Neural crest cell (in vitro differentiated cells): ENCODE measurements at places on chromosomes 2 and 18. TPM values are rescaled to one million over a fixed set of nuclear protein-coding genes. Genes with fewer than 3 reads are reported as not detected.

The HK2 gene
- 40.1 and 43.3 TPM in 2 replicates for total RNA-seq

The ADD2 gene
- 31.6 and 31.8 TPM in 2 replicates for total RNA-seq

- peak; percentile 44 for DNase-seq
These were observed 10.7 kb downstream of the STEAP3 start for GRCh38 chr2:119234021-119235019.

DNA sequence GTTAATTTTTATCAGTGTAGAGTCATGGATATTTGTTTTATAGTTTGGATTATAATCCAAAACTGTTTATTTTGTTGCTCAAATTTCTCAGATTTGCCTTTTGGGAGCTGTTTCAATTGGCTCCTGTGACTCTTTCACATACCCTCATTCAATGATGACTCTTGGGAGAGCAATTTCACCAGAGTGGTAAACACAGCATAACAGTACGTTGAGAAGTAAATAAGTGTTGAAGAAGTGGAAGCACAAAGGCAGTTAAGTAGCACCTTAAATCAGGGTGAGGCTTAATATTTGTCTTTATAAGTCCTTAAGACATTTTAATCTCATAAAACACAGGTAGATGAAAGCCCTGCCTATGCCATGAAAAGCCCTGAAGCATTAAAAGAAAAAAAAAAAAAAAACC, 17.1 kb upstream of the SLC39A10 start:
- DNase-seq, result no peak

DNA sequence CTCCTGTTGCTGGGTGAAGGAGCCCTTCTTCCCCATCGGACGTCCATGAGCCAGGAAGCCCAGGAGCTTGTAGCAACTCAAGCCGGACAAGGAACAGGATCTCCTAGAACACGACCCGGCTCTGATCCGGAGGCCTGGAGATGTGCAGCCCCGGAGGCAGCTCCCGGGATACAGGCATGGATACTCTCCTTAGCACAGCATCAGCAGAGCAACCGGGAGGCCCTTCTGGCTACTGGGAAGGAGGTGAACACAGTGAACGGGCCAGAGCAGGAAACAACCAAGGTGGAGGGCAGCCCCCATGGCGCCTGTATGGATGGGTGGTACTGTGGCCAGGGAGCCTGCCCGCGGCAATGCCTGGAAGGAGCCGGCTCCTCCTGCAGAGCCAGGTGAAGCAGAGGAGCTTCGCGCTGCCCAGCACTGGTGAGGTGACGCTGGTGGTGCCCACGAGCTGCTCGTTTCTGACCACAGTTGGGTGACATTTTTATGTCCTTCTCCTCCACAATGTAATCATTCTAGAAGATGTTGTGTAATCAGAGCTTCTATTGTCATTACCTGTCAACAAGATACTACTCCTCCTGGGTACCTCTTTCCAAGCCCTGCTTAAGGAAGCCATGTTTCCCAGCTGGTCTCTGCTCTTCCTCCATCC, 94.3 kb downstream of the TWIST2 start:
- no peak for DNase-seq

DNA sequence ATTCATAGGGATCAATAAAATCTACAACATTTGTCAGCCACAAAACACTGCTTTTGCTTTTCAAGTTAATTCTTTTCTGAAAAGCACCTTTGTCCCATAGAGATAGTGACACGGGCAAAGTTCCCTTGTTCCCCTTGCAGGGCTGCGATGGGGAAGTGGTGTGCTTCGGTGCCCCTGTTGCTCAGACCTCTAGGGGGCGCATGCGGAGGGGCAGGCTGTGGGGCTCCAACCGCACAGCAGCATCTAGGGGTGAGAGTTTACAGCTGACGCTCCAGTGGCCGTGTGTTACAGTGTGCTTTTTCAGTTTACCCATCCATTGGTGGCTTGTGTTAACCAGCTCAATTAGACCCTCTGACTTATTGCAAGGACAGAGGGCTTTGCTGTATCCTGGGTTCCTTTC, 1432.2 kb upstream of the ACVR2A start:
- no peak for DNase-seq

The SPAG16 gene
- 28.8 and 29.0 TPM in 2 replicates for total RNA-seq

DNA sequence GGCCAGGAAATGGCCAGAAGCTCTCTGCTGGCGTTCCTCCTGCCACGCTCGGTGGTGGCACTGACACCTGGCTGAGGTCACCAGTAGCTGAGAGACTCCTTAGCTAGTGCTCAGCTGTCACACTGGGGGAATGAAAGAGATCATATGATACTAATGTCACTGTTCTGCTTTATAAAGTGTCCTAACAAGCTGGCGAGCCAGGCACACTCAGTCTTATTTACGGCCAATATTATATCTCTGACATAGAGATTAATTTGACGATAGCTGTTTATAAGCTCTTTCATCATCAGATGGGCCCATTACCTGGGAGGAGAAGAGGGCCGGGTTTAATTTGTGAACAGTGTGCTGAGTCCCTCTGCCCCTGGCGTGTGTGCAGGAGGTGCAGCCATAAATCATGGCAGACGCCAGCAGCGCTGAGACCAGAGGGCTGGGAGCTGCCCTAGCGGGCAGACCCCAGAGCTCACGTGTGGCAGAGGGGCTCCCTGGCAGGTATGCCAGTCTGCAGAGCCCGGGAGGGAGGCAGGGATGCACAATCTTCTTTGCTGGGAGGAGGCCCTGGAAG, 246.5 kb downstream of the HAUS1 start:
- no peak for DNase-seq

DNA sequence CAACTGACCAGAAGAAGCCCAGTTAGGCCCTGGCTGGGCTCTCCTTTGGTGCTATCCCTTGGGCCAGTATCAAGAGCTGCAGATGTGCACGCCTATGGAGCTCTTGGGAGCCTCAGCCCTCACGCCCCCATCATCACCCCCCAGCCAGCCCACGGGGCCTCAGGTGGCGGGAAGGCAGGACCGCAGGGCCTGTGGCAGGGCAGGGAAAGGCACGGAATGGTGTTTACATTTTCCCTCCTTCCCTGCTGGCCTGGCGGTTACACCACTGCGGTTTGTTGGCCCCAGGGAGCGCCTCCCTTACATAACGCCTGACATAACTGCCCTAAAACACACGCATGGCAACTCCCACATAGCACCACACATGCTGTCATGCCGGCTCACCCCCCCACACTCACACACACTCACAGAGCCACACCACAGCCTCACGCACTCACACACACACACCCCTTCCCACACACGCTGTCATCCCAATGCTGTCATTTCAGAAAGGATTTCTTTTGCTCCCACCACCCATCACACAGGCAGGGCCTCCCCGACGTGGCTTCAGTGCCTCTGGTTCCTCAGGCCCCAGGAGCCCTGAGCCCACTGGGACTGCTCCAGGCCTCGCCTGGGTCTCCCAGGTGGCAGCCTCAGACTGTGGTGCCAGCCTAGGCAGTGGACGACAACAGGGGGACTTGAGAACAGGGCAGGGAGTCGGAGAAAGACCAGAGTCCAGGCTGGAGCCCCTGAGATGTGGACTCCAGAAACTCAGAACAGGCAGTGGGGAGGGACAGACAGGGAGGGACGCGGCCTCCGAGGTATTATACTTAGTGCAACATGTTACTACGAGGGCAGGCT, 15.7 kb downstream of the ZFP36L2 start:
- DNase-seq, result no peak

GRCh38 chr2:122156176-122156890, 400.9 kb downstream of the TSN start:
- no peak for DNase-seq

GRCh38 chr2:30161929-30162706, 15.3 kb downstream of the YPEL5 start:
- no peak for DNase-seq

GRCh38 chr2:173347305-173348168, 7.1 kb upstream of the CDCA7 start:
- DNase-seq, result no peak

The RETSAT gene
- total RNA-seq, result 25.2 and 26.0 TPM in 2 replicates

GRCh38 chr2:145374165-145374564, 854.2 kb upstream of the ZEB2 start:
- no peak for DNase-seq

DNA sequence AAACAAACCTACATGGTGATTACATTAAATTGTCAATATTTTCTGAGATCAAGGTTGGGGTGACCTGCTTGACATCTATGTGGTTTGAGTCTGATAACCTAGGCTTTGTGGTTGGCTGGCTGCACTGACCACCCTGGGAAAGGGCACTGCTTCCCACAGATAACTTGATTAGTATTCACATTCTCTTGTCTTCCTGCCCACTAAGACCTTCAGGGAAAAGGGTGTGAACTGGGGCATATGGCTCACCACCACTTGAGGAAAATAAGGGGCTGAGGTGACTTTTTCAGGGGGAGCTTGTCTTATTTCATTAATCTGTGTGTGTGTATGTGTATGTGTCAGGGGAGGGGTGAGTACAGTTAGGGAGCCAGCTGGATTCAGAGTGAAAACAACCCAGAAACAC, 1.5 kb downstream of the SMYD1 start:
- no peak for DNase-seq

The ANKRD53 gene
- 1.2 and 1.7 TPM in 2 replicates for total RNA-seq

DNA sequence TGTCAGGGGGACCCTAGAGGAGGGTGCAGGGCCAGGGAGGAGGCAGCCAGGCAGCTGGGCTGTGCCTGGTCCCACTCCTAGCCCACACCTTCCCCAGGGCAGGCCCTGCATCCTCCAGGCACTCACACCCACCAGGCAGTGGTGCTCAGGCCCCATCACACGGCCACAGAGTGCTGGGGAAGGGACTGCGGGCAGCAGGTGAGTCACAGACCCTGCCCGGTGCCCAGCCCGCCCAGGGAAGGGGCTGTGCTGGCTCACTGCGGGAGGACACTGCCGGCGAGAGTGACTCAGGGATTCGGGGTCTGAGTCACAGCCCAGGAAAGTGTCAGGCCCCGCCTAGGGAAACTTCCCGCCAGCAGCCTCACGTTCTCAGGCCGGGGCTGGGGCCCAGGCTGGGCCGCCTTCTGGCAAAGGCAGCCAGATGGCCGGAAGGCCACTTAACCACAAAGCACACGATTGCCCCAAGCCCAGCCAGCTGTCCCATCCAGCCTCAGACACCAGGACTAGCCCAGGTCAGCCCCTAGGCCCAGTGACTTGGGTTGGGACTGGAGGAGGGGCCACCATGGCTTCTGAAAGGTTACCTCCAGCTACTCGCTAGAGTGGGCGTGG, 42.2 kb downstream of the BIN1 start:
- DNase-seq, result peak; percentile 22

GRCh38 chr2:235129850-235130249, 178.0 kb downstream of the SH3BP4 start:
- no peak for DNase-seq

- DNase-seq, result no peak
These were observed 87.4 kb downstream of the MDH1 start for GRCh38 chr2:63676135-63676534.

The CHMP3 gene
- 83.7 and 88.3 TPM in 2 replicates for total RNA-seq

- no peak for DNase-seq
These were observed 176.7 kb downstream of the NRP2 start for GRCh38 chr2:205858881-205859441.

The SCN7A gene
- total RNA-seq, result 0.39 and 0.40 TPM in 2 replicates

DNA sequence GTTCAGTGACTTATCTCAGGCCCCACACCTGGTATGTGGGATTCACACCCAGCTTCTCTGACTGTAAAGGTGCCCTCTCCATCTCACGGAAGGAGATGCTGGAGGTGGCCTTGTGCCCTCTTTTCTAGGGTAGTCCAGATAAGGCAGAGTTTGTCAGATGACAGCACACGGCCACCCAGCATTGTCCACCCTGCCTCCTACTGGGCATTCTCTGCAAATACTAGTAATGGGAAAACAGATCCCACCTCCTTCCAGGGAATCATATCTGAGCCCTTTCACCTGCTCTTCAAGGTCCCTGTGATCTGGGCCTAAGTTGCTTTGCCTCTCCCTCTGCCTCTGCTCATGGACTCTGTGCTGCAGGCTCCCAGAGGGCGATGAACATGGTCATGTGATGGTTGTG, 214.7 kb downstream of the CLIP4 start:
- DNase-seq, result no peak

The OTOS gene
- total RNA-seq, result not detected in 2 replicates
